ENCODE measurements at places on chromosomes 2 and 18.

DNA sequence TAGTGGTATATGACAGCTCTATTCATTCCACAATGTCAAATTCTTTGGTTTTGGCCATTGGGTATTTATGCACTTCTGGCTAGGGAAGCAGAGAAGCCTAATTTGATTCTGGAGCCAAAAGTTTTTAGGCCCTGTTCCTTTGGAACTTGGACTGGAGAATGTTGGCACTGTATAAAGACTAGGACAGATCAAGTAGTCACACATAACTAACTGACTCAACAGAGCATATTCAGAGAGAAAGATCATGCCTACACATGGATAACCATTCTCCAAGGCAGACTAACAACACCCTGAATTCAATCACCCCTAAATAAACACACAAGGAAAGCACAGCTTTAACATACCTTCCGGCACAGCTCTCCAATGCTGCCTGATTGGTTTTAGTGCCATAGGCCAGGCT, 62.9 kb downstream of the ARHGAP15 start:
- no peak overlapping the region for H3K27ac ChIP-seq
- no peak overlapping the region for H3K4me3 ChIP-seq
- H3K4me1 ChIP-seq: no peaks in the 10 kb centered on the region
- no peaks in the 10 kb centered on the region for H3K36me3 ChIP-seq

DNA sequence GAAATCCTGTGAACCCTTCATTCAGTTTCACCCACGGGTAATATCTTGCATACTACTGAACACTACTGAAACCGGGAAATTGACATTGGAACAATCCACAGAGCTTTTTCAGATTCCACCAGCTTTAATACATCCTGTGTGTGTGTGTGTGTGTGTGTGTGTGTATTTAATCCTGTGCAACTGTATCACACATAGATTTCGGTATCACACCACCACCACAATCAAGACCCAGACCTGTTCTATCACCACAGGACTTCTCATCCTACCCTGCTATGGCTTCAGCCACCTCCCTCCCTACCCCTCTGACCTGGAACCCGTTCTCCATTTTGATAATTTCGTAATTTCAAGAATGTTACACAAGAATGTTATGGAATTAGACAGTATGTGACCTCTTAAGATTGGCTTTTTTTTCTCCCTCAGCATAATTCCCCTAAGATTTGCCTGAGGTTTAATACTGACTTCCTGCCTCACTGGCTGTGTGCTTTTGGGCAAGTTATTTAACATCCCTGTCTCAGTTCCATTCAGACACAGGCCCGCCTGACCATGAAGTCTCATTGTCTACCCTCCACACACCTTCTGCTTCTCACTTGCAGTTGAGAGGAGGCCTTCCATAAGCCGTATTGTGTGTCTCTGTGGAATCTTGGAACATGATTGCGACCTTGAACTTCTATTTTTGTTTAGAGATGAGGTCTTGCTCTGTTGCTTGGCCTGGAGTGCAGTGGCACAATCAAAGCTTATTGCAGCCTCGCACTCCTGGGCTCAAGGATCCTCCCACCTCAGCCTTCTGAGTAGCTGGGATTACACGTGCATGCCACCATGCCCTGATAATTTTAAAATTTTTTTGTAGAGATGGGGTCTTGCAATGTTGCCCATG, 14.4 kb upstream of the TMEM131 start:
- no peaks in the 10 kb centered on the region for H3K27me3 ChIP-seq
- no peak overlapping the region for H3K27ac ChIP-seq
- no peak for DNase-seq
- H3K4me3 ChIP-seq: no peak overlapping the region
- H3K36me3 ChIP-seq: no peaks in the 10 kb centered on the region

- H3K27ac ChIP-seq: no peak overlapping the region
- peaks cover 33% of the 10 kb centered on the region for H3K4me1 ChIP-seq
- H3K27me3 ChIP-seq: no peaks in the 10 kb centered on the region
- H3K4me3 ChIP-seq: no peak overlapping the region
- no peaks in the 10 kb centered on the region for H3K36me3 ChIP-seq
Observed at GRCh38 chr18:44537526-44537925, 143.2 kb upstream of the SETBP1 start.

DNA sequence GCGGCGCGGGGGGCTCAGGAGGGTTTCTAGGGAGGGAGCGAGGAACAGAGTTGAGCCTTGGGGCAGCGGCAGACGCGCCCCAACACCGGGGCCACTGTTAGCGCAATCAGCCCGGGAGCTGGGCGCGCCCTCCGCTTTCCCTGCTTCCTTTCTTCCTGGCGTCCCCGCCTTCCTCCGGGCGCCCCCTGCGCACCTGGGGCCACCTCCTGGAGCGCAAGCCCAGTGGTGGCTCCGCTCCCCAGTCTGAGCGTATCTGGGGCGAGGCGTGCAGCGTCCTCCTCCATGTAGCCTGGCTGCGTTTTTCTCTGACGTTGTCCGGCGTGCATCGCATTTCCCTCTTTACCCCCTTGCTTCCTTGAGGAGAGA, 5.2 kb downstream of the PROC start:
- peak overlapping the region; percentile 25 for H3K4me3 ChIP-seq
- peaks cover 18% of the 10 kb centered on the region for H3K27me3 ChIP-seq
- H3K4me1 ChIP-seq: peaks cover 14% of the 10 kb centered on the region
- H3K36me3 ChIP-seq: no peaks in the 10 kb centered on the region
- H3K27ac ChIP-seq: no peak overlapping the region

- H3K36me3 ChIP-seq: no peaks in the 10 kb centered on the region
- DNase-seq: no peak
- no peak overlapping the region for H3K4me3 ChIP-seq
- no peaks in the 10 kb centered on the region for H3K27me3 ChIP-seq
Observed at GRCh38 chr2:97935719-97936161, 60.0 kb downstream of the TMEM131 start.

- no peaks in the 10 kb centered on the region for H3K27me3 ChIP-seq
- no peaks in the 10 kb centered on the region for H3K36me3 ChIP-seq
- no peak for DNase-seq
Observed at GRCh38 chr2:164710837-164711765, 89.8 kb upstream of the GRB14 start.

DNA sequence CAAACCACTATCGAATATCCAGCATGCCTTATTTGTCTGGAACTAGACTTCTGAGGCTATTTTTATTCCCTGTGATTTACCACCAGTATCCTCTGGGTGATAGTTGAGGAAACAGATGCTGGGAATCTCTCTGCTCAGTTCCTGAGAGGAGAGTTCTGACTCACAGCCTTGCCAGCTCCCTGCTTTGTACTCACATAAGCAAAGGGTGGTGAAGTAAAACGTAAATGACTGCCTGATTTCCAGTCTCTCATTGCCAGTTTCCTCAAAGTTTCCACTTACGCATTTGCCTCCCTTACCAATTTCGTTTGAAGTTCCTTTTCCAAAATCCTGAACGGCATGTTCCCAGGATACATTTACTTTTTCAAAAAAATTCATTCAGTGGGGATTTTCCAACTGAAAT, 69.2 kb upstream of the HNRNPA3 start:
- H3K4me3 ChIP-seq: no peak overlapping the region
- H3K4me1 ChIP-seq: peaks cover 5% of the 10 kb centered on the region
- peaks cover 12% of the 10 kb centered on the region for H3K27me3 ChIP-seq
- H3K27ac ChIP-seq: no peak overlapping the region
- H3K36me3 ChIP-seq: no peaks in the 10 kb centered on the region
- no peak for DNase-seq

GRCh38 chr2:230915319-230915718, 9.7 kb downstream of the GPR55 start:
- DNase-seq: no peak
- H3K4me1 ChIP-seq: no peaks in the 10 kb centered on the region
- no peak overlapping the region for H3K27ac ChIP-seq
- no peaks in the 10 kb centered on the region for H3K36me3 ChIP-seq
- no peak overlapping the region for H3K4me3 ChIP-seq
- no peaks in the 10 kb centered on the region for H3K27me3 ChIP-seq
